ENCODE measurements at places on chromosomes 1 and 21. TPM values are rescaled to one million over a fixed set of nuclear protein-coding genes. Genes with fewer than 3 reads are reported as not detected.
A peak's percentile ranks its signal among the peaks of the same experiment; 100 is the strongest.

Gene BRDT
- 0.10 TPM for total RNA-seq

DNA sequence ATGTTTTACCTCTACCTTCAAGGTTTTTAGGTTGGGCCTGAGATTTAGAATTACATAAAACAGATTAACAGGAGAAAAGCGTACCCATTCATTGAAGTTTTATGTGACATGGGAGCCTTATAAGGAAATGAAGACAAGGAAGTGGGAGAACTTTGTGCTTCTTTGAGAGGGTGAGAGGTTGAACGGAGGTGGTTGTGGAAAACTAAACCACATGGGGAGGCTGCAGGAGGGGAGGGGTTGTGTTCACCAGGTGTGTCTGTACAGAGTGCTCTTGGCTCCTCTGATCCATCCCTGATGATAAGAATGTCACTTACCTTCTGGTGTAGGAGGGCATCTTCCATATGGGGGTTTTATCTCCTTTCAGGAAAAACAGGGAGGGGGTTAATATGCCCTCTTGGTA lies 2.7 kb downstream of the SLX9 start:
- DNase-seq, result no peak
- H3K27ac ChIP-seq, result no peak overlapping the region
- H3K27me3 ChIP-seq, result no peaks in the 10 kb centered on the region
- peaks cover 55% of the 10 kb centered on the region for H3K36me3 ChIP-seq
- H3K4me1 ChIP-seq, result peaks cover 18% of the 10 kb centered on the region
- H3K4me3 ChIP-seq, result no peak overlapping the region

Gene SGIP1
- 66.7 TPM for total RNA-seq

GRCh38 chr1:77762072-77762476 lies 2.4 kb upstream of the USP33 start:
- H3K27ac ChIP-seq, result no peak overlapping the region
- DNase-seq, result no peak
- no peak overlapping the region for H3K4me3 ChIP-seq
- no peaks in the 10 kb centered on the region for H3K27me3 ChIP-seq

Gene LEMD1
- total RNA-seq, result 2.4 TPM

- DNase-seq, result no peak
- H3K27me3 ChIP-seq, result no peaks in the 10 kb centered on the region
- H3K27ac ChIP-seq, result no peak overlapping the region
- H3K36me3 ChIP-seq, result no peaks in the 10 kb centered on the region
- H3K4me3 ChIP-seq, result no peak overlapping the region
Measured at GRCh38 chr1:154440036-154440804, 35.1 kb downstream of the IL6R start.

- H3K27ac ChIP-seq, result no peak overlapping the region
- H3K4me1 ChIP-seq, result no peaks in the 10 kb centered on the region
- no peaks in the 10 kb centered on the region for H3K36me3 ChIP-seq
- DNase-seq, result no peak
Measured at GRCh38 chr1:89457046-89457445, 67.6 kb upstream of the LRRC8B start.

Gene RASSF5
- 3.2 TPM for total RNA-seq

DNA sequence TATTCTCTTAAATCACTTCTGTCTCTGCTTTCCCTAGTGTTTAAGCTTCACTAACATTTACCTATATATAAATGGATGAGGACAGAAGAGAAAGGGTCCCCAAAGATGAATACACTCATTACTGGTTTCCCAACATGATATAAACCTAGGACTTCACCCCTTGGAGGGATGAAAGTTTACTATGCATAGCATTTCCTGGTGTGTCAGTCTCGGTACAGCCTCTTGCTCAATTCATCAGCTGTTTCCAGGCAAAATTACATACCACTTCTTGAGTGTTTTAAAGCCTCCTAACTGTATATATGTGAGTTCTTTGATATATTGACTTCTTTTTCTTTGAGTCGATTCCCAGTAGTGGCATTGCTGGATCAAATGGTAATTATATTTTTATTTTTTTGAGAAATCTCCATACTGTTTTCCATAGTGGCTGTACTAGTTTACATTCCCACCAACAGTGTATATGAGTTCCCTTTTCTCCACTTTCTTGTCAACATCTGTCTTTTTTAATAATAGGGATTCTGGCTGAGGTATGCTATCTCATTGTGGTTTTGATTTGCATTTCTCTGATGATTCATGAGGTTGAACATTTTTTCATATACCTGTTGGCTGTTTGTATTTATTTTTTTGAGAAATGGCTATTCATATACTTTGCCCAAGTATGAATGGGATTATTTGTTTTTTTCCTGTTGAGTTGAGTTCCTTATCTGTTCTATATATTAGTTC lies 259.3 kb upstream of the CACYBP start:
- H3K36me3 ChIP-seq, result no peaks in the 10 kb centered on the region
- no peak overlapping the region for H3K4me3 ChIP-seq
- no peak for DNase-seq
- H3K4me1 ChIP-seq, result no peaks in the 10 kb centered on the region
- no peak overlapping the region for H3K27ac ChIP-seq

DNA sequence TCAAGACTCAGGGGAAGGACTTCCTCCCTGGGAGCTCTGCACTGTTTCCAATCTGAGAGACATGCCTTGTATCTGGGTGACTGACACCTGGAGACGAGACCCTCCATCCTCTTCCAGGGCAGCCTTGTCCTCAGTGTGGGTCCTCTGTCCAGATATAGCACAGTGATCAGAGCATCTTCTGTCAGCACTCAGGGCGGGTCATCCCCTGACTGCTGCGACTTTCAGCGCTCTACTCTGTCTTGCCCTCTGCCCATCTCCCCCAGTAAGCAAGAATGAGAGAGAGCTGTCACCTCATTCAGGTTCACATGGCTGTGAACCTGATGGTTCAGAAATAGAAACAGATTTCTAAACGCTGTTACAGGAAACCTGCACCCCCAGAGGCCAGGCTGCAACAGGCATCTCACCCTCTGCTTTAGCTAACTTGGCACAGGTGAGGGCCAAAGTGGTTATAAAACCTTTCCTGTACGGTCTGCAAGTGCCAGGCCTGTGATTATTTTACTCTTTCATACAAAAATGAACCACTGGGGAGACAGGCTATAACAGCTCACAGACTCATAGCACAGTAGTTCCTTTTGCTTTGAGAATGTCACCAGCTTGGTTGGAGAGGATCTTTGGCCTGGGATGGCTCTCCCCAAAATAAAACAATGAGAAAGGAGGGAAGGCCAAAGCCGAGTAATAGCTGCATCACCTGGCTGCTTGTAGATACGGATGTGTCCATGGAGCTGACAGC lies 11.4 kb upstream of the TENT5C start:
- no peak overlapping the region for H3K27ac ChIP-seq
- no peak for DNase-seq
- no peaks in the 10 kb centered on the region for H3K4me1 ChIP-seq
- H3K4me3 ChIP-seq, result no peak overlapping the region

DNA sequence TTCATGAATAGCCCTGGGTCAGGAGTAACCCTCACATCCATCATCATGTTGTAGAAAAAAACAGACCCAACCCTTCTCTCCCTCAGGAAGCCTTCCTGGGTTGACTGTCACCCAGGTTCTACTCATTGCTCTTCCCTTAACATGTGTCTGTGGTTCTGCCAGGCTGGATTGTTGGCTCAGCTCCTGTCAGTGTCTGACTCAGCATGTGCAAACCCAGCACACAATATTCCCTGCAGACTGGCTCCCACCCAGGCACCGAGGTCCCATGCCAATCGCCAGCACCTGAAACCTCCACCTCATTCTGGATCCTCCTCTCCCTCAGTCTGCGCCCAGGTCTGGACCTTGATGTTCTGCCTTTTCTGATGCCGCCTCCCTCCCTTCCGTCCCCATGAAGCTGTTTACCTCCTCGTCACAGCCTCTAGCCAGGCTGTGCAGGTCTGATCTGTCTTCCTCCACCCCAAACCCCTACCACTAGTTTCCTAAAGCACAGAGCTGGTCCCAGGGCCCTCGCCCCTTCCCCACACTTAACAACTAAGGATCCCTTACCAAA lies 4.3 kb upstream of the S100A8 start:
- no peak overlapping the region for H3K4me3 ChIP-seq
- no peaks in the 10 kb centered on the region for H3K4me1 ChIP-seq
- H3K36me3 ChIP-seq, result no peaks in the 10 kb centered on the region
- no peak overlapping the region for H3K27ac ChIP-seq

DNA sequence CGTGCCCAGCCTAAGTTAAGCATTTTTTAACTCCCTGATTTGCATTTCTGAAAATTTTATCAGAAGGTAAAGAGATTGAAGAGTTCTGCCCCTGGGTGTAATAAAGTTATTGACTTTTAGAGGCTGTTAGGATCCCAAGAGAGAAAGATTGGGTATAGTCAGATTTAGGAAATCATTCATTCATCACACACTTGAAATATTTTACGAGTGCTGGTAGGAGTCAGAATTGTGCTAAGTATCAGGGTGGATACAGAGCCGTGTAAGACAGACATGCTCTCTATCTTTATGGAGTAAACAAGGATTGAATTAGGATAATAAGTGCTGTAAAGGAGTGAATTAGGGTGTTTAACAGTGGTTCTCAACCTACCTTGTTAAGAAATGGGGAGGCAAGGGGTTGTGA lies 3.0 kb downstream of the SZT2 start:
- H3K27ac ChIP-seq, result no peak overlapping the region
- H3K27me3 ChIP-seq, result no peaks in the 10 kb centered on the region
- H3K4me1 ChIP-seq, result peaks cover 7% of the 10 kb centered on the region
- peaks cover 7% of the 10 kb centered on the region for H3K36me3 ChIP-seq
- DNase-seq, result no peak

DNA sequence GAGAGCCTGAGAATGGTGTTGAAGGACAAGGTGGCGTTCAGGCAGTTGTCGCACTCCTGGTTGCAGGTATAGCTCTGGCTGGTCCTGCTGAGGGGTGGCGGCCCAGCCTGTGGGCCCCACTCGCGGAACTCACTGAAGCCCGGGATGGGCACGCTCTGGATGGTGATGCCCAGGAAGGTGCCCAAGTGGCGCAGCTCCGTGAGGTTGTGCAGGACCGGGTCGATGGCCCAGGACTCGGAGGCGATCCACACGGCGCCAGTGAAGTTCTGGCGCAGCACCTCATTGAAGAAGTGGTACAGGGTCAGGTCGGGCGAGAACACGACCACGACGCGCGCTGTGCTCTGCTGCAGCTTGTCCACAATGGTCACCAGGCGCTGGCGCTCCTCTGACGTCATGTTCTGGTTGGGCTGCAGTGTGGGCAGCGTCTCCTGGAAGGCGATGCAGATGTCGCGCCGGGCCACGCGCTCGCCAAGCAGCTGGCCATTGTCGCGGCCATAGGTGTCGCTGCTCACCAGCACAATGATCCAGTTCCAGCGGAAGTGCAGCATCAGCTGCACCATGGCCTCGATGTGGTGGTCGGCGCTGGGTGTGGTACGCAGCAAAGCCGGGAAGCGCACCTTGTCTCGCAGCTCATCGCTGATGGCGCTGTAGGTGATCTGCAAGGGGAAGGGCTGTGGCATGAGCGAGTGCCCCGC lies 5.0 kb downstream of the TAS1R2 start:
- no peak for DNase-seq
- H3K27me3 ChIP-seq, result no peaks in the 10 kb centered on the region
- no peak overlapping the region for H3K27ac ChIP-seq
- H3K4me1 ChIP-seq, result peaks cover 1% of the 10 kb centered on the region
- H3K36me3 ChIP-seq, result no peaks in the 10 kb centered on the region
- no peak overlapping the region for H3K4me3 ChIP-seq

GRCh38 chr1:33165209-33165608 lies 16.6 kb downstream of the TRIM62 start:
- peaks cover 29% of the 10 kb centered on the region for H3K36me3 ChIP-seq
- no peak overlapping the region for H3K27ac ChIP-seq
- no peak overlapping the region for H3K4me3 ChIP-seq
- H3K27me3 ChIP-seq, result no peaks in the 10 kb centered on the region
- DNase-seq, result no peak
- H3K4me1 ChIP-seq, result peaks cover 38% of the 10 kb centered on the region

GRCh38 chr1:179080866-179081686 lies 794 bp upstream of the TOR3A start:
- peak overlapping the region; percentile 67 for H3K27ac ChIP-seq
- peak overlapping the region; percentile 73 for H3K4me3 ChIP-seq
- H3K36me3 ChIP-seq, result peaks cover 14% of the 10 kb centered on the region
- no peaks in the 10 kb centered on the region for H3K27me3 ChIP-seq
- DNase-seq, result no peak

Gene LRRC52
- 0.22 TPM for total RNA-seq

DNA sequence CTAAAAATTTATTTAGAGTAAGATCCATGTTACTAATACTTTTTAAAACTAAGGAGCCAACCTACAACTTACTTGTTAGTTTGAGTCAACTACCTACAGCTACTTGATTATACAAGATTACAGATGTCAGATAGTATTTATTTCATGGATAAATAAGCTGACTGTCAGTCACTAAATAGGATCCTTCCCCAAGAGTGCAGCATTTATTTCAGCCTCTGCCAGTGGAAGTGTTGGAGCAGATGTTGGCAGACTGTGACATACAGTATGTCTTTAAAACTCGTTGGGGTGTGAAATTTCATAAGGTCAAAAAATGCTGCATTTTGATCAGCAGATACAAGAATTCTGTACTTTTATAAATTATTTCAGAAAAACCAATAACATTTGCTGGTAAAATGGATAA lies 156.2 kb downstream of the AKT3 start:
- no peaks in the 10 kb centered on the region for H3K4me1 ChIP-seq
- H3K27me3 ChIP-seq, result no peaks in the 10 kb centered on the region
- no peaks in the 10 kb centered on the region for H3K36me3 ChIP-seq
- peak; percentile 61 for DNase-seq
- no peak overlapping the region for H3K27ac ChIP-seq

DNA sequence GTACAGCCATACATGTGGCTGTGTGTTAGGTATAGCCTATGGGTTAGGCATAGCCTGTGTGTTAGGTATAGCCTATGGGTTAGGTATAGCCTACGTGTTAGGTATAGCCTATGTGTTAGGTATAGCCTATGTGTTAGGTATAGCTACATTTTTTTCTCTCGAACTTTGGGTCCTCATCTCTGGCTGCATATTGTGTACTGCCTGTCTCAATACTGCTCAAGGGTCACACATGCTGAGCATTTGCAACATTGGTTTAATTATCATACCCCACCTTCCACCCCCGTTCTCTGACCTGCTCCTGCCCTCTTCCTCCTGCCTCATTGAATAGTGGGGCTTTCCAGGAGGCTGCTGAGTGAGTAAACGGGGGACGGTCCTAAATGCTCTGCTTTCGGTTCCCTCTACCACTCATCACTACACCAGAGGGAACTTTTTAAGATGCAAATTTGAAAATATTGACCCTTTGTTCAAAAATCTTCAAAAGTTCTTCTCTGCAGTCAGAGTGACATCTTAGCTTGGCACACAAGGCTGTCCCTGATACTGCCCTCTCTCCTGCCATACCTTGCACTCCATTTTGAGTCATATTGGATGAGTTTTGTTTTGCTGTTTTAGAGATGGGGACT lies 17.8 kb downstream of the OR2B11 start:
- H3K27me3 ChIP-seq, result no peaks in the 10 kb centered on the region
- H3K36me3 ChIP-seq, result no peaks in the 10 kb centered on the region
- H3K4me3 ChIP-seq, result no peak overlapping the region
- no peak overlapping the region for H3K27ac ChIP-seq

DNA sequence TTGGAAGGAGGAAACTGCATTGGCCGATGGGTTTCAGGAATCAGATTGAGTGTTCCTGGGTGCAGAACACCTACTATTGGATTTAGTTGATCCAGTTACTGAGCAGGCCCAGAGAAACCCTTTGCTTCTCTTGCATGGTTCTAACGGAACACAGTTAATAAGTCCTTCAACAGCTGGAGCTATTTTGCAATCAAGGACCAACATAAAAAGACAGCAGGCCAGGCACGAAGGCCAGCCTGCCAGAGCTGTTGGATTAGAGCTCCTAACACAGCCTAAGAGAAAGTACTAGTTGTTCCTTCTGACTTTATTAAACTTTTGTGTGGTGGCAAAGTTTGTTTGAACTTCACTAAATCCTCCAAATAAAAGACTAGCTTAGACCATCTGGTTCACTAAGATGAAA lies 148.0 kb upstream of the LMO4 start:
- H3K27ac ChIP-seq, result no peak overlapping the region
- DNase-seq, result no peak
- H3K36me3 ChIP-seq, result no peaks in the 10 kb centered on the region
- H3K4me1 ChIP-seq, result no peaks in the 10 kb centered on the region
- no peaks in the 10 kb centered on the region for H3K27me3 ChIP-seq
- no peak overlapping the region for H3K4me3 ChIP-seq

Gene DFFA
- total RNA-seq, result 37.2 TPM

Data from spinal cord (tissue), 10 donors.